ENCODE measurements at places on chromosomes 6 and 20.
A peak's percentile ranks its signal among the peaks of the same experiment; 100 is the strongest.

- no peak for DNase-seq
Measured at GRCh38 chr6:107108201-107108890, 7.0 kb downstream of the BEND3 start.

DNA sequence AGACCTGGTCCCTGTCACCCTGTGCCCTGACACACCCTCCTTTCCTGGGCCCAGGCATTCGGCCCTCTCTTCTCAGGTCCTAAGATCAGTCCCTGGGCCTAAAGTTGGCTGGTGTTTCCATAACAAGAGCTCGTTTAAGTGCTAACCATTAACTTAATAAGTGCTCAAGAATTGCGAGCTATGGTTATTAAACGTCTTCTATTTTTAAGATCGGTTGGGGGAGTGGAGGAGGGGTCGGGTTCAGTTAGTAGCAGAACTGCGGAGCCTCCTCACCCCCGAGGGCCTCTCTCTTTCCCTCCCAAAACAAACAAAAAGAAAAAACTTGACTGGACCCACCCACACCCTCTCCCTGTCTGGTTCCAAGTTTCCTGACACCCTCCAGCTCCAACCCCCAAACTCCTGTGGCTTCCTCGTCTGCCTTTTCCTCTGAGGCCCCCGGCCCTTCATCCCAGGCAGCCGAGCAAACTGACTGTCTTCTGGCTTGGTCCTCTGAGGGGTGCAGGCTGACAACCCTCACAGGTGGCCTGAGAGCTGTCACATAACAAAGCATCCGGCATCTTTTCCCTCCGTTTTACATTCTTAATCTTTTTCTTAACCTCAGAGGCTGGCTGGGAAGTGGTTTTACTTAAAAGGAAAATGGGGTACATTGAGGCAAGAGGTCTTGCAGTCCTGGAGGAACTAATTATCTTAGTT is 2.0 kb downstream of the STK35 start:
- DNase-seq, result no peak

DNA sequence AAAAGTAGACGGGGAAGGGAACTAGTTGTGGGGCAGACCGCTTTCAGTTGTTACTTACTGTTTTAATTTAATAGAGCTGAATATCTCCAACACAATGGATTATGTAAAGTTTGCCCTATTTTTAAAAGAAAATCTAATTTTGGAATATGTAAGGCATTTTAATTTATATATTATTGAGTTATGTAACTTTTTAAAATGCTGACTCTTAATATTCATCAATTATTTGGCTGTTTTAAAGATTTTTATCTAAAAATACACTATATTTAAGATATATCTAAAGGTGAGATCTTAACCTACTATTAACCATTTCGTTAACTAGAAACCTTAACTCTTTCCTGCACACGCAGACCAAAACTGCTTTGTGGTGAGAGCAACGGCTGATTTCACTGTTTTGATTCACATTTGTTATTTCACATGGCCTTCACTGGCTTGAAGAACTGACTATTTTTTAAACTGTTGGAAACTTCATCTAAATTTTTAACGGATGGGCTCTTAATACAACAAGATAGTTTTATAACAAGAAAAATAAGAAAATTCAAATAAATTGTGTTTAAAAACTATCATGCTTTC is 87.9 kb downstream of the HUS1B start:
- no peak for DNase-seq

- DNase-seq, result peak; percentile 7
Measured at GRCh38 chr6:144219056-144219685, 66.0 kb upstream of the UTRN start.

GRCh38 chr20:57265336-57265996 is 975 bp downstream of the BMP7 start:
- DNase-seq, result no peak

- no peak for DNase-seq
Measured at GRCh38 chr20:46827718-46828458, 66.8 kb upstream of the EYA2 start.

DNA sequence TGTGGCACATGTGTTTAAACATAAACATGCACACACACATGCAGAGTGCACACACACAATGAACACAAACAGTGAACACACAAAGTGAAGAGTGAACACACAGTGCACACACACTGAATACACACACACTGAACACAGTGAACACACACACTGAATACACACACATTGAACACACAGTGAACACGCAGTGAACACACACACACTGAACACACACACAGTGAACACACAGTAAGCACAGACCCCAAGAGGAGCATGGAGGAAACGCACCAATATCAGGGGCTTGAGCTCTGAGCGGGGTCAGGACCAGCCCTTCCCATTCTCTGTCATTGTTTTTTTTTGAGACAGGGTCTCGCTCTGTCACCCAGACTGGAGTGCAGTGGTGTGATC is 17.1 kb upstream of the HELZ2 start:
- no peak for DNase-seq

GRCh38 chr6:31356216-31356945 is 598 bp downstream of the HLA-B start:
- DNase-seq, result no peak

All from KG1 (cell line).